ENCODE measurements at places on chromosomes 6 and 20.

GRCh38 chr6:83221889-83222479 lies 28.8 kb downstream of the RWDD2A start:
- DNase-seq, result peak; percentile 26

DNA sequence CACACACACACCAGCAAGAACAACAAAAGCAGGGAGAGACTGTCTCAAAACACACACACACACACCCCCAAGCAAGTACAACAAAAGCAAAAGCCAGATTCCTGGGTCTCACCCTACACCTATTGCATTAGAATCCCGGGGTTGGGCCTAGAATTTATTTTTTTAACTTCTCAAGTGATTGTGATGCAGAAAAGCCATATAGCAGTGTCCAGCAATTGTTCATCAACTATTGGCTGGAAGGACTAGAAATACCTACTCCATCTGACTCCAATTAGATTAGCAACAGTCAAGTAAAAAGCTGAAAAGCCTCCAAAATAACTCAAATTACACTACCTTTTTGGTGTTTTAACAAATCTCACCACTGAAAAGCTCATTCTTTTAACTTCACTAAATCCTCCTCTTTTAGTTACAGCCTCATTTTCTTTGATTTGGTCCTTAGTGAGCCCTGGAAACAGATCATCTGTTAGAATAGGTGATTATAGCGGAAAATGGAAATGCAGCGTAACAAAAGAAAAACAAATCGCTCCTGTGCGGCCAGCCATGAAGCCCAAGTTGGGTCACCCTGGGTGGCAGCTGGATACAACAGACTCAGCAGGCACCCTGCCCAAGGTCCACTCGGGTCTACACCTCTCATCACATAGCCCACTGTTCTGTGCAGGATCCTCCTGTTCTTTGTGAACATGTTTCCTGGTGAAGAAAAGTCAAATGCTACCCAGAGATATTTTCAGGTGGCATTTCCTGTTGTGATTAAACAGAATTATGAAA lies 38.7 kb downstream of the STAU1 start:
- no peak for DNase-seq

- no peak for DNase-seq
Measured at GRCh38 chr6:11258260-11259237, 26.1 kb upstream of the NEDD9 start.

GRCh38 chr20:17635332-17636244 lies 46.5 kb downstream of the RRBP1 start:
- no peak for DNase-seq

GRCh38 chr6:44028789-44029310 lies 98.4 kb downstream of the MRPL14 start:
- no peak for DNase-seq

GRCh38 chr6:67200626-67201403 lies 1434.3 kb upstream of the ADGRB3 start:
- no peak for DNase-seq

- no peak for DNase-seq
Measured at GRCh38 chr20:22815603-22816315, 219.4 kb upstream of the SSTR4 start.

- DNase-seq, result no peak
Measured at GRCh38 chr6:15672291-15672690, 9.5 kb upstream of the DTNBP1 start.

DNA sequence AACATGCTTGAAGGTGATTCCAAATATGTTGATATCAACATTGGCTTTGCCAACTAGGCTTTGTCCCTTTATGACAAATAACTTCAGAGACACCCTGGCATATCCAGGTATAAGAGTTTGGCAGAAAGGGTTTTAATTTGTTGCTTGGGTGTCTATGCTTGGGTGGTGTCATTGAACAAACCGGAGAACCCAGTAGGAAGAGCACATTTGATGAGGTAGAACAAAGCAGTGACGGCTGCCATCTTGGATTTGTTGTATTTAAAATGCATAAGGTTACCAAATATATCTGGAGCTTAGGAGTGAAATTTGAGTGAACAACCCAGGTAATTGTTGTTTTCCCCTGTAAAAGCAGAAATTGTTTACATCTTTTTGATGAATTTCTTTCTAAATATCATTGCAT lies 503.7 kb upstream of the JARID2 start:
- DNase-seq, result no peak

- no peak for DNase-seq
Measured at GRCh38 chr6:19438566-19439353, 398.4 kb upstream of the ID4 start.

DNA sequence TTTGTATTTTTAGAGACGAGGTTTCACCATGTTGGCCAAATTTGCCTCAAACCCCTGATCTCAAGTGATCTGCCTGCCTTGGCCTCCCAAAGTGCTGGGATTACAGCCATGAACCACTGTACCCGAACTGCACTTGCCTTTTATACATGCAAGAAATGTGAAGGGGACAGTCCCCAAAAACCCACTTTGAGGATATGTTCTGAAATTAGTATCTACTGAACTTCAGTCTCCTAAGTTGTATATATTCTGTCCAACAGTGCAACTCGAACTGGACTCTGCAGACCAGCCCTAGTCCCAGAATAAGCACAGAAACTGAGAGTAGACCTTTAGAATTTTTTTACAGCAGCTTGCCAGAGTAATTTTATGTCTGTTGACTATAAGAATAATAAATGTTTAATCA lies 28.5 kb downstream of the BACH2 start:
- no peak for DNase-seq

DNA sequence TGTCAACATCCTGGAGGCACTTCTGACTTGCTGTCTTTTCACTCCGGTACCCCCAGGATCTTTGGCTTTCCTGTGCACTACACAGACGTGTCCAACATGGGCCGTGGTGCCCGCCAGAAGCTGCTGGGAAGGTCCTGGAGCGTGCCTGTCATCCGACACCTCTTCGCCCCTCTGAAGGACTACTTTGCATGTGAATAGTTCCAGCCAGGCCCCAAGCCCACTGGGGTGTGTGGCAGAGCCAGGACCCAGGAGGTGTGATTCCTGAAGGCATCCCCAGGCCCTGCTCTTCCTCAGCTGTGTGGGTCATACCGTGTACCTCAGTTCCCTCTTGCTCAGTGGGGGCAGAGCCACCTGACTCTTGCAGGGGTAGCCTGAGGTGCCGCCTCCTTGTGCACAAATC lies 12.0 kb upstream of the MAPRE1 start:
- no peak for DNase-seq

DNA sequence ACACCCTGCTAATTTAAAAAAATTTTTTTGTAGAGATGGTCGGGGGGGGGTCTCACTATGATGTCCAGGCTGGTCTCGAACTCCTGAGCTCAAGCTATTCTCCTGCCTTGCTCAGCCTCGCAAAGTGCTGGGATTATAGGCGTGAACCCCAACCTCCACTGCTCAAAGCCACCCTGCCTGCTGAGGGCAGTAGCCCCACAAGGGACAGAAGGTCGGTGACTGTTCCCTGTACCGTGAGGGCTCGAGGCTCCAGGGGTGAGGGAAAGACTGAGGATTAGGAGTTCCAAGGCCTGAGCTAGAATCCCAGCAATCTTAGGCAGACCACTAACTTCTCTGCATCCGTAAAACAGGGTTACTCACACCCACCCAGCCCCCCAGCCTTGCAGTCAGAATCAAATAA lies 51.1 kb downstream of the CPNE5 start:
- no peak for DNase-seq

DNA sequence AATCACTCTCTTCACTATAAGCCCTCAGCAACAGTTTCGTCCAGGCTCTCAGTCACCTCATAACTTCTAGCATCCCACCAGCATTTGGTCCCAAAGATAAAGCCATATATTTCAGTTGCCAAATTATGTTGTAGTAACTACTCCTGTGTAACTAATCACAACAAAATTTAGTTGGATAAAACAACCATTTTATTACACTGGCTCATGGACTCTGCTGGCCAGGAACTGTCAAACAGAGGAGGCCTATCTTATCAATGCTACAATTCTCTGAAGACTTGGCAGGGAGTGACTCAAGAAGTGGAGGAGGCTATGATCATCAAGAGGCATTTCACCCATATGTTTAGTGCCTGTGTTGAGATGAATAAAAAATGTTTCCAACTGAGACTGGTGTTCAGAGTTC lies 1082.3 kb upstream of the GJE1 start:
- no peak for DNase-seq

- no peak for DNase-seq
Measured at GRCh38 chr6:140354296-140354695, 979.8 kb upstream of the CITED2 start.

DNA sequence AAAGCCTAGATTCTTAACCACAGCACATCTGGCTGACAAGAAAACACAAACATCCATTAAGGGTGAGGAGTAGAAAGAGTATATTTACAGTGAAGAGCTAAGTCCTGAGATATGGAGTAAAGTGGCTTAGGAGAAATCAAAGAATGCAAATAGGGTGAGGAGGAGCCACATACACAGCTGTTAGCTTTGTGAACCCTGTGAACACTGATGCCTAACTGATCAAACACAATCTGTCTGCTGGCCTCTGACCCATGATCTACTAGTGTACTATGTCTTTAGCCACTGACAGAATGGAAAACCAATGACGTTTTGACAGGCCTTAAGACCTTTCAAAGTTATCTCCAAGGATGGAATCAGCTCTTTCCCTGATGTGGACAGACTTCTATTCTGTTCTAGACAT lies 75.2 kb downstream of the ZHX3 start:
- no peak for DNase-seq

DNA sequence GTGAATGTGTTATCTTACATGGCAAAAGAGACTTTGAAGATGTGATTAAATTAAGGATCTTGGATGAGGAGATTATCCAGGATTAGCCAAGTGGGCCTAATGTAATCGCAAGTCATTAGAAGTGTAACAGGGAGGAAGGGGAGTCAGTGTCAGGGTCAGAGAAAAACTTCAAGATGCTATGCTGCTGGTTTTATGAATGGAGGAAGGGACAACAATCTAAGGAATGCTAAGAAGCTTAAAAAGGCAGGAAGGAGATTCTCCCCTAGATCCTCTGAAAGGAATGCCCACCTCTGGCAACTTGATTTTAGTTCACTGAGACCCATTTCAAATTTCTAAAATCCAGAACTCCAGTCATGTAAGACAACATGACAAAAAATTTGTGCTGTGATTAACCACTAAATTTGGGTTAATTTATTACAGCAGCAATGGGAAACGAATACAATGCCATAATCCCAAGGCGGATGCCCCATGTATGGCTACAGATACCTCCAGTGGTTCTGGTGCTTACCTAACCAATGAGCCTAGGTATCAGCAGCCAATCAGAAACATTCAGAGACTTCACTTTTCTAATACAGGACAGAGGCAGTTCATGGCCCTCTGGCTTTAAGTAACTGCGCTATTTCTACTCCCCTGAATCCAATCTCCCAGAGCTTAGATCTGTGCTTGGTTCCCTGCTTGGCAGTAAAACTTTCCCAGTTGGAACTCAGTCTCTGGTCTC lies 3.6 kb upstream of the TAAR8 start:
- DNase-seq, result no peak

DNA sequence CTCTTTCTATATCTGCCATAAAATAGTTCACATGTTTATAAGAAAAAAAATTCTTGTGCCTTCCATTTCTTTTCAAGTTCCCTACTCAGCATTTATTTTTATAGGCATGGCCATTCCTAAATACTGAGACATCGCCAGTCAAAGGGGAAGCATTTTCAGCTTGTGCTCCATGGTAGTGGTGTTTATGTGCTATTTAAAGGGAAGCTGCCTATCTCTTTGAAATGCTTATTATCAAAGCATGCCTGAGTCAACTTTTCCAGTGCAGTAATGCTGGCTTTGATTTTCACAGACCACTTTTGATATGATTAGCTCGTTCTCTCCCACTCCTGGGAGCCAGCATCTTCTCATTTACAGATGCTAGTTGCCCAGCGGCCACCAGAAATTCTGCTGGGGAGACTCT lies 124.1 kb upstream of the RIN2 start:
- no peak for DNase-seq

DNA sequence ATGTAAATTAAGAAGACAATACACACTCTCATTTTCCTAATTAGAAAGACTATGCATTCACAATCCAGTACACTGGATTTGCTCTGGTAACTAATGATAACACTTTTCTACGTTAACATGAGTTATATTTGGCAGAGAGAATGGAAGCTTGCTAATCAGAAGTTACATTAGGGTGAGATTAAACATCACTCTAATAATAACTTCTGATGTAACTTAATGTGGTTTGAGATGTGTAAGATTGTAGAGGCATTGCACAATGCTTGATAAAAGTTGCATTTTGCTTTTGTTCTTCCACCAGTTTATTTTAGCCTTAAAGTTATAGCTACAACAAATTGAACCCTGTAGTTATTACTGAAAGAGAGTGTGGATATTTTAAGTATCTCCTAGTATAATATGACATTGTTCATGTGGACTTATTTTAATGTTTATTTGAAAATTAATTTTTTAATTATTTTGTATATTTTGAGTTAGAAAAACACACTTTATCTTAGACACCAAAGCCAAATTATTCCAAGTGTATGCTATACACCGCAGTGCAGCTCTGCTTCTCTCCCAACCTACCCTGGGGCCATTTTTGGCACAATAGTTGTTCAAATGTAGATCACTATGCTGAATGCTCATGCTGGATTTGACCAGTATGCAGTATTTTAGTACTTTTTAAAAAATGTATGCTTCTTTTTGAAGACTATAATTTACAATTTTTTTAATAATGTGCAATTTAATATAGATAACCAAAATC lies 143.2 kb downstream of the SLC16A10 start:
- no peak for DNase-seq

DNA sequence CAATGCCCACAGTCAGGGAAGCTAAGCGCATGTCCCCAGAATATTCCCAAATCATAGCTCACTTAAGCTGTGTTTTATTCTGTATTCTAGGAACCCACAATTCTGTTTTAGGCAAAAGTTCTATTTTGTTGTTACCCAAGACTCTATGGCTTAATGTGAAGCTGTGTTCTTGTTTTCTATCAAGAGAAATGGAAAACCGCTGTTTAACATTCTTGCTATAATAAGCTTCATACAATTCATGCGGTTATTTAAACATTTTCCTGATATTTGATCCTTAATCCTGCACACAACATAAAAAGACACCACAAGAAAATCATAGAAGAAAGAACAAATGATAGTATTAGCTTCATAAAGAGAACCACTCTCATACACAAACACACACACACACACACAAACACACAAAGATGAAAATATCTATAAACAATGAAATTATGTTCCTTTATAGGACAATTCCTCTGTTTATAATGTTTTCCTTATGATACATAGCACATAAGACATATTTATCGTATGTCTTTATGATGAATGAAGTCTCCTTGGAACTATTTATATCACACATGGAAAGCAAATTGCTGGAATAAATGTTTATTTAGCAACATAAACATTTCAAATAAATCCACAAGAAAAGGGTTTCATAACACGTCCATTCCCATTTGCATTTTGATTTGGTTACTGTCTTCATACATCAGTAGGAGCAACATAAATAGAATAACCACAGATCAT lies 16.4 kb upstream of the COL21A1 start:
- no peak for DNase-seq

All from HTR-8/SVneo (cell line).